ENCODE measurements at places on chromosomes 6 and 20. TPM values are rescaled to one million over a fixed set of nuclear protein-coding genes. Genes with fewer than 3 reads are reported as not detected.

- no peak overlapping the region for H3K4me3 ChIP-seq
- H3K4me1 ChIP-seq: peaks cover 5% of the 10 kb centered on the region
- no peaks in the 10 kb centered on the region for H3K27me3 ChIP-seq
- H3K36me3 ChIP-seq: no peaks in the 10 kb centered on the region
- H3K27ac ChIP-seq: no peak overlapping the region
Observed at GRCh38 chr6:43217351-43217750, 11.9 kb downstream of the DNPH1 start.

DNA sequence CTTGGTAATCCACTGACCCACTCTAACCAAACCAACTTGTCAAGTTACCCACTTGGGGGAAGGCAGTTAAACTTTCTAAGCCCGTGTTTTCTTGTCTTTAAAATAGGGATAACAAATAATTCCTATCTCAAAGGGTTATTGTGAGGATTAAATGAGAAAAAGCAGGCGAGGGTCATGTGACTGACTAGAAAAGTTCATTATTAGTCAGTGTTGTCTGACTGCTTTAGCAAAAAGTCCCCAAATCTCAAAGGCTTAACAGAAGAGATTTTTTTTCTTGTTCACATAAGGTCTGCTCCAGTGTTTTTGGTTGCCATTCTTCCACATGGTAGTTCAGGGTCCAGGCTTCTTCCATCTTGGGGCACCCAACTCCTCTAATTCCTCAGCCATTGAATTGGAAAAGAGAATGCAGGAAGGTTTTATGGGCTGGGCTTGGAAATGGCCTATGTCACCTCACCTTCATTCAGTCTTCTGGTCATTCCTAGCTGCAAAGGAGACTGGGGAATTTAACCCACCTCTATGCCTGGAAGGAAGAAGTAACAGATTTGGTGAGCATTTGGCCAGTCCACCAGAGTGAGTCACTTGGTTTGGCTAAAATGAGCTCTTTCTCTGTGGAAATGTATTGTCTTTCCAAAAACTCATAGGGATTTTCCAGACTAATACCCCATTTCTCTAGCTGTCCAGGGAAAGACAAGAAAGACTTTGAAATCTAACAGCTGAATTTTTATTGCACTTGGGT lies 77.0 kb downstream of the CAP2 start:
- H3K36me3 ChIP-seq: no peaks in the 10 kb centered on the region
- no peak overlapping the region for H3K27ac ChIP-seq
- peaks cover 13% of the 10 kb centered on the region for H3K4me1 ChIP-seq
- no peak overlapping the region for H3K4me3 ChIP-seq
- no peaks in the 10 kb centered on the region for H3K27me3 ChIP-seq

DNA sequence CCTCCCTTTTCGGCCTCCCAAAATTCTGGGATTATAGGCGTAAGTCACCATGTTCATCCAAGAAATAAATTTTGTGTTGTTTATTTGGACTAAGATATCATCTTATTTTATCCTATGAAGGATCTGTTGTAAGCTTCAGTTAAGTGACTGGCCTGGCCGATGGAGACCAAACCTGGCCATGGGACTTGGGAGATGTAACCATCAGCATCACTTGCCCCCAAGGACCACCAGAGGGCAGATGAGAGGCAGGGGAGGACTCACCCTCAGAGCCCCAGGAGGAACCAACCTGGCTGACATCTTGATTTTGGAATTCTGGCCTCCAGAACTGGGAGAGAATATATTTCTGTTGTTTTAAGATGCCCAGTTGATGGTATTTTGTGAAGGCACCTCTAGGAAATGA lies 266.7 kb downstream of the CDH26 start:
- no peak overlapping the region for H3K27ac ChIP-seq
- no peaks in the 10 kb centered on the region for H3K4me1 ChIP-seq
- no peak overlapping the region for H3K4me3 ChIP-seq
- H3K36me3 ChIP-seq: no peaks in the 10 kb centered on the region

Gene KCNQ5
- 9.4 TPM for total RNA-seq

DNA sequence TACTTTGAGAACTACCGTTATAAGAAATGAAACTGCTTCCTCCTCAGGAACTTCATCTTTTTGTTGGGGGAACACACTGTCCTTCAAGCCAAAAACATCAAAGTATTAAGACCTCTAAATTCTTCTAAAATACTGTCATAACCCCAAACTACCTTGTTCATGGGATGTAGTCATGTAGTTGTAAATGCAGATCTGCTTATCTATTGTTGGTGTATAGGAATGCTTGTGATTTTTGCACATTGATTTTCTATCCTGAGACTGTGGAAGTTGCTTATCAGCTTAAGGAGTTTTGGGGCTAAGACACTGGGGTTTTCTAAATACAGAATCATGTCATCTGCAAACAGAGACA lies 282.9 kb upstream of the RUNX2 start:
- H3K4me1 ChIP-seq: no peaks in the 10 kb centered on the region
- DNase-seq: no peak
- H3K36me3 ChIP-seq: no peaks in the 10 kb centered on the region

GRCh38 chr6:54029187-54029586 lies 82.1 kb upstream of the MLIP start:
- no peak overlapping the region for H3K27ac ChIP-seq
- no peaks in the 10 kb centered on the region for H3K36me3 ChIP-seq

Gene MYCT1
- not detected for total RNA-seq

- H3K27ac ChIP-seq: no peak overlapping the region
- no peak for DNase-seq
- no peaks in the 10 kb centered on the region for H3K27me3 ChIP-seq
- H3K4me1 ChIP-seq: peaks cover 4% of the 10 kb centered on the region
Observed at GRCh38 chr6:56555438-56555872, 87.2 kb downstream of the DST start.

DNA sequence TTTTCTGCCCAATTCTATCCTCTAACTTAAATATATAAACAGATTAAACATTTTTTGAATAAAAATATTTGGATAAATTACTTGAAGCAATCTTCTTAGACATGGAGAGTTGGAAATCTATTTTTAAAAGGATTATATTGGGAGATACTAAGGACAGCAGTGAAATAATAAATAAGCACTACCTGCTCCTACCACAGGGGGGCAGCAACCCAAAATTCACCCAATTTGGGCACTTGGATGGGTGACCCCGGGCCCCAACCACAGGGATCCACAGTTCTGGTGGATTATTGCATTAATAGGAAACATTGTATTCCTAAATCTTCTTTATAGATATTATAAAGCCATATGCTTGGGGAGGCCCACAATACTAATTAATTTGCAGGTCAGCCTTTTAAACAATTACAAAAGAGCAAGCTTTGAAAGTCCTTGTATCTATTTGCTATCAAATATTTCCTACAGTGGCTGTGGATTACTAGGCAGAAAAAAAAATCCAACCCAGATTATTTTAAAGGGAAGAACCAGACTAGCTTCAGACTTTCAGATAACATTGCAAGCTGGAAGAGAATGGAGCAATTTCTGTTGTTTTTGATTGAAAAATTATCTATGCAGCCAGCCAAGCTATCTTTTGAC lies 66.4 kb upstream of the PDE10A start:
- no peak overlapping the region for H3K27ac ChIP-seq
- H3K4me1 ChIP-seq: no peaks in the 10 kb centered on the region
- no peaks in the 10 kb centered on the region for H3K36me3 ChIP-seq
- no peak overlapping the region for H3K4me3 ChIP-seq
- DNase-seq: peak; percentile 7

DNA sequence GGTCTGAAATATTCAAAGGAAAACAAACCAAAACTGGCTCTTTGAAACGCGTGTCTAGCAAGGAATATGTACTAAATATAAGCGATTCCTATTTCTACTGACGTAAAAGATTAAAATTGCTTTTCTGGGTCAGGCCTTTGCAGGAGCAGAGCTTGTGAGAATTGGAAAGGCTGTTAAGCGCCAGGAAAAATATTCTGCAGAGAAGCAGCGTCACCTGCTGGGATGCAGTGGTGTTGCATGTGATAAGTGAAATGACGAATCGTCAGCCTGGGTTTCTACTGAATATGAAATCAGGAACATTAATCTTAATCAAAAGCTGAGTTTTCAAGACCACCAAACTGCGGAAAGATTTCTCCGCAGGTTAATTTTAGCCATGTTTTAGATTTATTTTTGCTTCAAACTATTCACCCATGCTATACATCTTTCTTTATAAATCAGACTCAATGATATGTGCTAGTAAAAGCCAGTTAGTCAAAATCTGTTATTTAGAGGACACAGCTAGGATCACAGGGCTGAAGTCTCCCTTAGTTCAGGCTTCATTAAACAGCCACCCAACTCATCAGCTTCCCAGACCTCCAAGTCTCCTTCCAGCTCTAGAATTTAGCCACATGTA lies 67.4 kb downstream of the ALDH8A1 start:
- H3K36me3 ChIP-seq: no peaks in the 10 kb centered on the region
- H3K4me1 ChIP-seq: no peaks in the 10 kb centered on the region
- DNase-seq: peak; percentile 45
- no peak overlapping the region for H3K4me3 ChIP-seq
- no peak overlapping the region for H3K27ac ChIP-seq

Gene PRSS16
- total RNA-seq: 4.7 TPM

DNA sequence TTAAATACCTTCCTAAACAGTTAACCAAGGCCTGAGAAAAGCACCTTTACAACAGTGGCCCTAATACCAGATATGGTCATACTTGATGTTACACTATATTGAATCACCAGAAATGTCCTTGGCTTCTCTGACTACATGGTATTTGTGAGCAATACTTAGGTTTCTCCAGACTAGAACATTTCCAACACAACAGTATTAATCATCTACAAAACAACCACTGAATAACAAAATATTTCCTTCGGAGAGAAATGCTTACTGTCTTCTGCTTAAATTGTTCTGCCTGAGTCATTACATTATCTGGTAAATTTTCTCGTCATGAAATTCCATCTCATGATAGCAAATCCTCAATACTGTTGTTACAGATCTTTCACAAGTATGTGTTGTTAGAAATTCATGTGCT lies 252.9 kb upstream of the RUNX2 start:
- H3K36me3 ChIP-seq: no peaks in the 10 kb centered on the region
- H3K27me3 ChIP-seq: no peaks in the 10 kb centered on the region

- H3K27ac ChIP-seq: no peak overlapping the region
- no peaks in the 10 kb centered on the region for H3K36me3 ChIP-seq
Observed at GRCh38 chr6:52661551-52661950, 9.4 kb upstream of the TMEM14A start.

DNA sequence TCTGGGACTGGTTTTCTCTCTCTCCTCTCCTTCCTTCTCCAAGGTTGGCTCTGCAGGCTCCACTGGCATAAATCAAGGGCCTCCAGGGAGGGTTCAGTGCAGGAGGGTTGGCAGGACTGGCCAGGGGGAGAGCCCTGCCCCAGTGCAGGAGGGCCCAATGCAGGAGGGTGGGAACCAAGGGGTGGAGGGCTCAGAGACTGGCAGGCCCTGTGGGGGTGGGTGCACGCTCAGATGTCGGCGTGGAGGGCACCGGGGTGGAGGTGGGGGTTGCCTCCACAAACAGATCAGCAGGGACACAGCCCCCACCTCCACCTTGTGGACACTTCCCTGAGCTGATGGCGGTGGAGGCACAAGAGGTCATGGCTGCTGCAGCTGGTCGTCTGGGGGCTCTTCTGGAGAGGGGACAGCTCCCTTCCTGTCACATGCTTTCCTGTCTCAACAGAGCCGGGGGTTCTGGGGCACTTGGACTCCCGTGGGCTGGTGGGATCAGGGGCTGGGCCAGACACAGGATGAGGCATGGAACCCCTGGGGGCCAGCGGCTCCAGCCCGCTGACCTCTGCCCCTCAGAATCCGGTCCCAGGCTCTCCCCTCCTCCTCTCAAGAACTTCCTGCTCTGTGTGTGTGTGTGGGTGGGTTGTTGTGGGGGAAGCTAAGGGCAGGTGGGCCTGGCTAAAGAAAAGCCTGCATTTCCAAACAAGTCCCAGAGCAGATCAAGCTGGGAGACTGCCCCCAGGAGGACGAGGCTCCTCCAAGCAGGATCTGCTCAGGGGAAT lies 2.7 kb upstream of the ABHD16B start:
- DNase-seq: no peak
- peak overlapping the region; percentile 63 for H3K27ac ChIP-seq
- no peak overlapping the region for H3K4me3 ChIP-seq
- H3K36me3 ChIP-seq: no peaks in the 10 kb centered on the region
- peaks cover 42% of the 10 kb centered on the region for H3K4me1 ChIP-seq
- no peaks in the 10 kb centered on the region for H3K27me3 ChIP-seq

- no peaks in the 10 kb centered on the region for H3K36me3 ChIP-seq
- no peak overlapping the region for H3K4me3 ChIP-seq
- peak overlapping the region; percentile 20 for H3K27ac ChIP-seq
- peaks cover 37% of the 10 kb centered on the region for H3K4me1 ChIP-seq
- DNase-seq: no peak
Observed at GRCh38 chr6:33428966-33429749, 9.3 kb downstream of the SYNGAP1 start.

DNA sequence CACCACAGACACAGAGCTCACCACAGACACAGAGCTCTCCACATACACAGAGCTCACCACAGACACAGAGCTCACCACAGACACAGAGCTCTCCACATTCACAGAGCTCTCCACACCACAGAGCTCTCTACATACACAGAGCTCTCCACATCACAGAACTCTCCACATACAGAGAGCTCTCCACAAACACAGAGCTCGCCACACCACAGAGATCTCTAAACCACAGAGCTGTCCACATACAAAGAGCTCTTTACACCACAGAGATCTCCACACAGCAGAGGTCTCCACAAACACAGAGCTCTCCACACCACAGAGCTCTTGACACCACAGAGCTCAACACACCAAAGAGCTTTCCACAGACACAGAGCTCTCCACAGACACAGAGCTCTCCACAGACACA lies 55.8 kb downstream of the ERMARD start:
- H3K4me3 ChIP-seq: no peak overlapping the region
- no peaks in the 10 kb centered on the region for H3K36me3 ChIP-seq
- no peaks in the 10 kb centered on the region for H3K27me3 ChIP-seq
- H3K4me1 ChIP-seq: peaks cover 3% of the 10 kb centered on the region
- DNase-seq: no peak

Gene CCN6
- total RNA-seq: 3.0 TPM

Gene CST2
- not detected for total RNA-seq

- no peaks in the 10 kb centered on the region for H3K27me3 ChIP-seq
- H3K36me3 ChIP-seq: no peaks in the 10 kb centered on the region
- no peak overlapping the region for H3K27ac ChIP-seq
- DNase-seq: no peak
- no peaks in the 10 kb centered on the region for H3K4me1 ChIP-seq
Observed at GRCh38 chr6:11431455-11431937, 106.1 kb upstream of the TMEM170B start.

GRCh38 chr6:28817808-28818145 lies 106.0 kb downstream of the TRIM27 start:
- peak overlapping the region; percentile 55 for H3K4me3 ChIP-seq
- DNase-seq: no peak
- H3K27ac ChIP-seq: no peak overlapping the region

DNA sequence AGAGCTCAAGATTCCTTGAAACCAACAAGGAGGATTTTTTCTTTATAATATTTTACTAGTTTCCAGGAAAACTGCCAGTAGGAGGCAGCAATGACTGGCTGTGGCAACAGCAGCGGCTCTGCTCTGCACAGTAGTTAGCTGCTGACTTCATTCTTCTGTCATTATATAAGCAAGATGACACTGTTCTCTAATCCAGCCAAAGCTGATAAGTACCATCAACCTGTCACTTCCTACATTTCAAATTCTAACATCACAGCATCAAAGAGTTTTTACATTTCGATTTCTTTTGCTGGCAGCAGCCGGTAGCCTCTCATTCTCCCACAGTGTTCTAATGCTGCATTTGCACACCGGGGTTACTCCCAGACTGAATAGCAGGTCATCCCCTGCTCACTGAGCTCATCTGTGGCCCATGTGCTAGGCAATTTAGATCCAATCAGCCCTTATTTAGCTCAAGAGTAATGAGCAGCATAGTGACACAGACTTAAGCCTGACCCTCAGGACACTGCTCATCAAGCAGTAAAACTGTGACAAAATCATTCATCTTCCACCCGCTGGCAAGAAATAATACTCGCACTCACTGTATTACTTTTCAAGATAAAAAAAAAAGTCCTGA lies 67.8 kb downstream of the MMS22L start:
- no peaks in the 10 kb centered on the region for H3K27me3 ChIP-seq
- H3K4me1 ChIP-seq: no peaks in the 10 kb centered on the region
- H3K27ac ChIP-seq: no peak overlapping the region
- peak; percentile 22 for DNase-seq
- no peaks in the 10 kb centered on the region for H3K36me3 ChIP-seq

Gene LY86
- total RNA-seq: not detected
